ENCODE measurements at places on chromosomes 3 and 15. TPM values are rescaled to one million over a fixed set of nuclear protein-coding genes. Genes with fewer than 3 reads are reported as not detected.

Gene KLF15
- total RNA-seq: 103 TPM

Gene CCDC54
- total RNA-seq: not detected

Gene SLC7A14
- total RNA-seq: not detected

- H3K36me3 ChIP-seq: no peaks in the 10 kb centered on the region
- H3K4me1 ChIP-seq: peaks cover 5% of the 10 kb centered on the region
- H3K27ac ChIP-seq: no peak overlapping the region
- no peak overlapping the region for H3K4me3 ChIP-seq
Measured at GRCh38 chr3:31561891-31562290, 29.2 kb downstream of the STT3B start.

GRCh38 chr15:77783636-77784035 lies 150.9 kb upstream of the LINGO1 start:
- H3K27me3 ChIP-seq: no peaks in the 10 kb centered on the region
- no peak overlapping the region for H3K27ac ChIP-seq
- no peak overlapping the region for H3K4me3 ChIP-seq
- H3K36me3 ChIP-seq: no peaks in the 10 kb centered on the region
- no peak for DNase-seq

- no peaks in the 10 kb centered on the region for H3K27me3 ChIP-seq
- no peak overlapping the region for H3K4me3 ChIP-seq
- no peaks in the 10 kb centered on the region for H3K4me1 ChIP-seq
- DNase-seq: no peak
- H3K36me3 ChIP-seq: no peaks in the 10 kb centered on the region
- no peak overlapping the region for H3K27ac ChIP-seq
Measured at GRCh38 chr3:98565237-98565643, 28.2 kb downstream of the CPOX start.

Data from liver (tissue), 10 donors.